Sigmoid colon (tissue), 7 donors: ENCODE measurements at places on chromosomes 11 and 22. TPM values are rescaled to one million over a fixed set of nuclear protein-coding genes. Genes with fewer than 3 reads are reported as not detected.

Gene GP1BB
- total RNA-seq: 2.8 TPM

Gene OR52A1
- not detected for total RNA-seq

Gene PKDREJ
- 0.14 TPM for total RNA-seq

Gene UBQLNL
- 0.66 TPM for total RNA-seq

Gene RBM4
- total RNA-seq: 76.5 TPM

Gene E2F8
- total RNA-seq: not detected

Gene SMTNL1
- total RNA-seq: not detected

Gene TBX1
- total RNA-seq: 3.1 TPM

Gene GAL
- 11.1 TPM for total RNA-seq

Gene C11orf97
- not detected for total RNA-seq

Gene CEP126
- total RNA-seq: 3.7 TPM

Gene OR8D1
- total RNA-seq: not detected

Gene OR10A2
- not detected for total RNA-seq

Gene ART1
- 1.1 TPM for total RNA-seq

Gene MIAT
- total RNA-seq: 1.4 TPM

Gene CDKN1C
- 51.3 TPM for total RNA-seq

Gene RAG1
- 0.71 TPM for total RNA-seq

Gene CHRDL2
- 9.2 TPM for total RNA-seq

Gene HORMAD2
- total RNA-seq: not detected

Gene CDON
- total RNA-seq: 88.1 TPM

Gene PPFIBP2
- total RNA-seq: 8.2 TPM

Gene LRP4
- 7.1 TPM for total RNA-seq

Gene BET1L
- 22.8 TPM for total RNA-seq

Gene IL17REL
- not detected for total RNA-seq

Gene IGSF22
- not detected for total RNA-seq

Gene P2RX6
- 2.0 TPM for total RNA-seq

Gene ZP1
- not detected for total RNA-seq

Gene MEN1
- total RNA-seq: 8.1 TPM

Gene SELENOH
- total RNA-seq: 130 TPM

Gene F2
- 0.28 TPM for total RNA-seq

Gene PIH1D2
- 1.7 TPM for total RNA-seq

Gene ZPR1
- 16.4 TPM for total RNA-seq

Gene SLN
- total RNA-seq: not detected

Gene SYT13
- total RNA-seq: 5.4 TPM

Gene ANKK1
- total RNA-seq: 0.54 TPM

Gene P2RY6
- not detected for total RNA-seq

Gene ISX
- total RNA-seq: not detected

Gene APOBEC3G
- 12.5 TPM for total RNA-seq

Gene C22orf15
- total RNA-seq: not detected

Gene SLC22A12
- not detected for total RNA-seq

Gene PICK1
- total RNA-seq: 21.7 TPM
